ENCODE measurements at places on chromosomes 1 and 21.

DNA sequence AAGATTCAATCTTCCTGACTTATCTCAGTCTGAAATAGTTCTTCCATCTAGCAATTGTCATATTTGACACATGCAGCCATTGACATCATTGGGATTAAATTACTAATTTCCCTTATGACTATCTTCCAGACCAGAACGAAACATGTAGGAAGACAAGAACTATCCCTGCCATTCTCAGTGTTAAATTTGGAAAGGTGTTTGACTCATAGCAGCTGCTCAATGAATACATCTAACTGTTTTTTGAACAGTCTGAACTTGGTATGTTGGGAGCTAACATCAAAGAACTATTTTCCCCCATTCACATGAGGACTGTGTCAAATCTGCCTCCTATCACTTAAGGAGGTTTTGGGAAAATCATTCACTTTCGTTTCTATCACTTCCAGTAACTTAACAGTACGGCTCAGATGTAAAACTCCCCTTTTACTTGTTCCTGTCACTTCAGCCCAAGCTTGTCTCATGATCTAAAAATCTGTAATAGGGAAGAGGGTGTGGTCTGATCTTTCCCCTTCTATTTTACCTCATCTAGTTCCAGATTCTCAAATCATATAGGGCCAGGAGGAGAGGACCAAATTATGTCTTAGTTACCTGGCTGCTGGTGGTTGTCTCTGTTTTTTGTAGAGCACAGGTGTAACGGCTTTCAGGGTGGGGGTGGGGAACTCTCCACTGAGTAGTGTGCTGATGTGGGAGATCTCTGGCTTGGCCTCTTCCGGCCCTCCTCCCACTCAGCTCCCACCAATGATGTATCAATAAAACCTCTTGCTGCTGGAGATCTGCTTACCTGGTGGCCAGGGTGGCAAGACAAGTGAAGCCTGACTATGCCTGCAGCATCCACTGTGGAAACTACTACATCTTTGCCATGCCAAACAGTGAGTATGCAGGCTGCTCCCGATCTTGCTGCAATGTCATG lies 26.2 kb upstream of the SLAMF1 start:
- no peak for DNase-seq

DNA sequence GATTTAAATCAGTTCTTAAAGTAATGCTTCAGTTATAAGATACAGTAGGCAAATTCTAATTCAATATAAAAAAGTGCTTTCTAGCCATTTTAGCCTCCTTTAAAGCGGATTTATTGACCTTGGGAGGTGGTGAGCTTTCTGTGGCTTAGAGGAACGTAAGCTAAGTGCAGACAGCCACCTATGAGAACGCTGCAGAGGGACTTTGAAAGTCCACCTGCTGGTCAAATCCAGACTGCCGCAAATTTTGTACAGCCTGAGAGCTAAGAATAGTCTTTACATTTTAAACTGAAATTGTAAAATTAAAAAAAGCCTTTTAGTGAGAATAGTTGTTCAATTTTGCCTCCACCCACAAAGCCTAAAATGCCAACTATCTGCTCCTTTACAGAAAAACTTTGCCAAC lies 67.0 kb upstream of the SSX2IP start:
- no peak for DNase-seq

- peak; percentile 63 for DNase-seq
Measured at GRCh38 chr1:9687120-9687873, 35.8 kb downstream of the PIK3CD start.

- no peak for DNase-seq
Measured at GRCh38 chr21:31501926-31502325, 157.6 kb upstream of the SOD1 start.

- DNase-seq: no peak
Measured at GRCh38 chr1:28236656-28237322, 865 bp downstream of the ATP5IF1 start.

DNA sequence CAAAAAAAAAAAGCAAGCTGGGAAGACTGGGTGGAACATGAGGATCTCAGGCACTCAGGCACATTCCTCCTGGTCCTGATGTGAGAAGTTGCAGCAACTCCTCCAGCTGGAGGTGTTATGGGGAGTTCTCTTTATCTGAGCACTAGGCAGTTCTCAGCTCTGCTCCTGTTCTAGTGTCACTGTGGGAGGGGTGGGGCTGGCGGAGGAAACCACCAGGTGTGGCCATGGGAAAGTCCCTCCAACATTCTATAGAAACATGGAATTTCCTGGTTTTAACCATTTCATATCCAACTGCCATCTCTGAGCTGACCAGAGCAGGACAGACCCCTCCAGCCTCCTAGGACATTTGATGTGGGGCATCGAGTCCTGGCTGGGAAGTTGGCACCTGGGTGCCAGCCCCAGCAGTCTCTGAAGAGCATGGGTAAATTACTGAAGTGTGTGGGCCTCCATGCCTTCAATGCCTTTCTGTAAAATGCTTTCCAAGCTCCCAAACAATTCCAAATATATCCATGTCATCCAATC lies 804 bp upstream of the IKBKE start:
- no peak for DNase-seq

GRCh38 chr1:23619299-23620188 lies 60.2 kb upstream of the ID3 start:
- DNase-seq: peak; percentile 73

DNA sequence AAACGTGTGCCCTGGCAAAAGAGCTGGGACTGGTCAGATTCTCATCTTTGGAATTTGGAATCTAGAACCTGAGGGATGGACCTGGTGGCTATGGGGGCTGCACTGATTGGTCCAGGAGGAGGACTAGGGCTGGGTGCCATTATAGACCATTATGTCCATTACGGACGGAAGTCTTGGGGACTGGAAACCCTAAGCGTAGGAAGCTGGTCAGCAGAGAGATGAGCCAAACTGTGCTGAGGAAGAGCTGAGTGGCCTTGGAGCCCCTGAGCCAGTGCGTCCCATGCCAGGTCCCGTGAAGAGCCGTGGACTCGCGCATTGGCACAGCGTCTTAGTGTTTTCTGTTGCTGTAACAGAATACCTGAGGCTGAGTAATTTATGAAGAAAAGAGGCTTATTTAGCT lies 10.0 kb downstream of the MRAP start:
- DNase-seq: no peak

DNA sequence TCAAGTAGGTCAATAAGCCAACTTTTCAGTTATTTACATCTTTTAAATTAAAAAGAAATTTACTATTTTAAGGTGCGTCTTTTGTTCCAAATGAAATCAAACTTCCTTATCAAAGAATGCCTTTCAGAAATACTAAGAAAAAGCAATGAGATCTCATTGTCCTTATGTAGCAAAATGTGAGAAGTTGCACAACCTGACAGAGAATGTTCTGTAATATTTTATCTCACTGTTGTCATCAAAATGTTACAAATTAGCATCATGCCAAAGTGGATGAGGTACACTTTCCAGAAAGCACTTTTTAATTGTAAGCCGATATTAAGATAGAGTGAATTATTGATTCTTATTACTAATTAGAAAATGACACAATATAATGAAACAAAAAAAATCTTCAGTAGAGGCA lies 50.4 kb downstream of the KCNT2 start:
- no peak for DNase-seq

- no peak for DNase-seq
Measured at GRCh38 chr1:62637392-62638105, 40.2 kb downstream of the ANGPTL3 start.

- DNase-seq: no peak
Measured at GRCh38 chr1:113677250-113678158, 81.8 kb downstream of the PHTF1 start.

DNA sequence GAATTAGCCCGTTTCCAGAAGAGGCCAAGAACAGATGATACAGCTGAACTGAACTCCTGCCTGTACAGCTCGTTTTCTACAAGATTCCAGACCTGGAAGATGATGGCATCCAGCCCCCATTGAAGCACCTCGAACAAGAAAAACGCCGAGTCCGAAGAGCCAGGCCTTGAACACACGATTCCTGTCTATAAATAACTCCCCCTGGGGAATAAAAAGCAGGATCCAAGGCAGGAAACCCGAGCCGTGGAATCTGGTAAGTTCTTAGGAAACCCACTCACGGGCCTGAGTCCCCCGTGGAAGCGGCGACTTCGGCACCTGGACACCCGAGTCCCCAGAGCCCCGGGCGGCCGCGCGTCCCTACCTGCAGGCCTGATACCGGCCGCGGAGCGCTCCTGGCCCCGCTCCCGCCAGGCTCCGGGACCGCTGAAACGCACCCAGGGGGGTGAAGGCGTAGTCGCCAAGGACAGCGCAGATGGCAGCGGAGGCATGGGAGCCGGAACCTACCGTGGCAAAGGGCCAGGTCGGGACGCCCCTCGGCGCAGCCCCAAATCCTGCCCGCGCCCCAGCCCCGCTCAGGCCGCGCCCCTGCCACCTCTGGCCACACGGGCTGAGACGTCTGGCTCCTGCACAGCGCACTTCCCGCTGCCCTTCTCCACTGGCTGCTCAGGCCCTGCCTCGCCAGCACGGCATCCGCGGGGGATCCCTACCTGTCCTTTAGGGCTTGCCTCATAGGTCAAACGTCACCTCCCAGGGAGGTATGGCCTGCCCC lies 14.0 kb upstream of the HLCS start:
- DNase-seq: no peak

DNA sequence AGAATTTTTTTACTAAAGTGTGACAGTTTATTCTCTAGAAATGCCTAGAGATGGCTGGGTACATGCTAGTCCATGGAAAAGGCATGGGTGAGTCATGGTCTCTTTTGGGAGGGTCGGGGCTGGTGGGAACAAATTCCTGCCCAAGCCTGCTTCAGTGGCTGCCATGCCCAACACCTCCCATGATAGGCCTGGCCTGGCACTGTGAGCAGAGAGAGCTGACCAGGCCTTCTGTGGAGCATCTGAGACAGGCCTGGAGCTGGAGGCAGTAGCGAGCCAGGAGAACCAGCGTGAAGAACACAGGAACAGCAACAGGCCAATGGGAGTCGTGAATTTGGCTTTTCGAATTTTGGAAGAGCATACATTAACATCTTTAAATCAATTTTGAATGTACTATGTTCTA lies 209.2 kb downstream of the SDCCAG8 start:
- DNase-seq: no peak

DNA sequence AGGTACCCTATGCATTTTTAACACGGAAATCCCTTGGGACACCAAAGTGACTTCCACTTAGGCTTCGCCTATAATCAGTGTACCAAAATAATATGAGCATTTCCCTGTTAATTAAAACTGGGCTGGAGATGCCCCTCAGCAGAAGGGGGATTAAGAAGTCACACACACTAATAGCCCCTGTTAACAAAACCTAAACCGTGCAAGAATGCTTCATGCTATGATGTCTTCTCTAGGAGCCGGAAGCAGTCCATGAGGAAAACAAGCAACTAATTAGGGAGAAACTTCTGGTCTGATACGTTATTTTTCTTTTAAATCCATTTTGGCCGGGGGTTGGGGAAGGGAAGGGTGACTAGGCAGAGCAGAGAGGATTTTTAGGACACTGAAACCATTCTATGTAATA lies 123.4 kb downstream of the ESRRG start:
- DNase-seq: no peak

GRCh38 chr1:184167352-184167751 lies 115.8 kb downstream of the TSEN15 start:
- DNase-seq: no peak

DNA sequence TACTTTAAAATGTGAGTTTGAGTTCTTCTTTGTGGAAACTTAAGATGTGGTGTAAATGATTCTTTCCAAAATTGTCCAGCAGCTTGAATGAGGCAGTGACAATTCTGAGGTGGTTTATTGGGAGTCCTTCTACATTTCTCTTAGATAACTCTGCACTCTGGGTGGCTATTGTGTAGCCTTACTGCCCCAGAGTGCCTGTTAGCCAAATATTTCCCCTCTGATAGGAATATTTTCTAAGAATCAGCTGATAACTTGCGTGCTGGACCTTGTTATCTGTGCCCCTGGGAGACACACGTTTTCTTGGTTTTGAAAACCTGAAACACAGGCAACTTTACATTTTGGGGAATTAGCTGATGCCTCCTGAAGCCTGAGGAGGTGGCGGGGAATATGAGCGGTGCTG lies 91.6 kb downstream of the CD247 start:
- DNase-seq: no peak

GRCh38 chr1:112417271-112417670 lies 21.3 kb downstream of the CTTNBP2NL start:
- no peak for DNase-seq
